ENCODE measurements at places on chromosomes 7 and 10. TPM values are rescaled to one million over a fixed set of nuclear protein-coding genes. Genes with fewer than 3 reads are reported as not detected.

The LRRC27 gene
- 15.1 TPM for total RNA-seq

The PNLIP gene
- total RNA-seq, result 0.12 TPM

The LIPK gene
- not detected for total RNA-seq

The PAPOLB gene
- total RNA-seq, result 0.18 TPM

The TAS2R5 gene
- 5.3 TPM for total RNA-seq

The SGCE gene
- total RNA-seq, result 112 TPM

The CAMK2B gene
- 6.1 TPM for total RNA-seq

The UNCX gene
- total RNA-seq, result 7.5 TPM

The PALD1 gene
- 18.1 TPM for total RNA-seq

The GDF2 gene
- total RNA-seq, result not detected

The PCGF6 gene
- total RNA-seq, result 8.6 TPM

The SLC13A4 gene
- total RNA-seq, result not detected

The PTF1A gene
- total RNA-seq, result not detected

The PON1 gene
- total RNA-seq, result 0.12 TPM

The COL17A1 gene
- 1.2 TPM for total RNA-seq

The SLC26A3 gene
- total RNA-seq, result not detected

The CDNF gene
- 3.1 TPM for total RNA-seq

The MYL7 gene
- total RNA-seq, result not detected
